Osteocyte (in vitro differentiated cells): ENCODE measurements at places on chromosomes 4 and X. TPM values are rescaled to one million over a fixed set of nuclear protein-coding genes. Genes with fewer than 3 reads are reported as not detected.
A peak's percentile ranks its signal among the peaks of the same experiment; 100 is the strongest.

DNA sequence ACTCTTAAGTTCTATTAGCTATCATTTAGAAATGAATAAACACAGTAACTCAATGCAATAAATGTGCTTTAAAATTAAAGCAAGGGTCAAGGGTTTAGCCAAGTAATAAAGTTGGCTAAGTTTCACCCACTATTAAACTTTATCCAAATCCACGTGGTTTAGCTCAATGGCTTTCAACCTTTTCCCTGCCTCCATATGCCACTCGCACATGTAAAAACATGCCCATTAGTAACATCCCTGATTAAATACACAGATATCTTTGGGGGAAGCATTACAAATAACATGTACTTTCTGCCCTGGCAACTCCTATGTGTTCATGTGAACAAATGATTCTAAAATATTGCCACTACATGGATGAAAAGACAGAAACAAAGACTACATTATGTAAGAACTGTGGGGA is 130.8 kb downstream of the ZAR1 start:
- peaks cover 26% of the 10 kb centered on the region for H3K36me3 ChIP-seq
- H3K4me1 ChIP-seq: no peaks in the 10 kb centered on the region
- no peak overlapping the region for H3K27ac ChIP-seq
- no peak for DNase-seq
- no peaks in the 10 kb centered on the region for H3K27me3 ChIP-seq

DNA sequence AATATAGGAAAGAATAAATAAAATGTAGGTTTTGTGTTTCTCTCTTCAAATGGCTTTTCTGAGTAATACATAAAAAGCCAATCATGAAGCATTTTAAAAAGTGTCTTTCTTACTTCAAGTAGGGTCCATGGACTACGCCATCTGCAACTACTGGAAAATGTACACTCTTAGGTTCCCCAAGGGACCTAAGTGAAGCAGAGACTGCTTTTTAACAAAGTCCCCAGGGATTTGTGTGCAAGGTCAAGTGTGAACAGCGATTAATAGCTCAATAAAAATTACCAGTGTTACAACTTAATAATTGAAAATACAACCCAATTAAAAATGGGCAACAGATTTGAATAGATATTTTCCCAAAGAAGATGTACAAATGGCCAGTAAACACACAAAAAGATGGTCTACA is 84.9 kb downstream of the ARHGAP6 start:
- peaks cover 3% of the 10 kb centered on the region for H3K4me1 ChIP-seq
- H3K27me3 ChIP-seq: no peaks in the 10 kb centered on the region
- H3K27ac ChIP-seq: no peak overlapping the region
- no peak for DNase-seq

- peaks cover 5% of the 10 kb centered on the region for H3K27me3 ChIP-seq
- H3K36me3 ChIP-seq: no peaks in the 10 kb centered on the region
- DNase-seq: peak; percentile 95
Observed at GRCh38 chrX:54357414-54358377, at the start of gene WNK3. Gene WNK3 (minus strand): TSS chrX:54358046.

DNA sequence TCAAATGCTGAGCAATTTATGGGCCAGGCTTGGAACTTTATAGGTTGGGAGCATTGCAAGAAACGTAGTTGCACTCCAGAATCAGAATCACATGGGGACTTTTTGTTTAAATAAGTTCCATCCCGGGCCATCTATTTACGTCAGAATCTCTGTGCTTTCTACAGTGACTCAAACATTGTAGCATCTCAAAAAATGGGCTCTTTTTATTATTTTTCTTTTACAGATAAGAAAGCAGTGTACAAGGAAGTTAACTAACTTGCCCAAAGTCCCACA is 10.2 kb downstream of the CC2D2A start:
- DNase-seq: no peak
- peaks cover 40% of the 10 kb centered on the region for H3K4me1 ChIP-seq
- peak overlapping the region; percentile 86 for H3K4me3 ChIP-seq
- H3K36me3 ChIP-seq: peaks cover 29% of the 10 kb centered on the region
- H3K27ac ChIP-seq: peak overlapping the region; percentile 89
- H3K27me3 ChIP-seq: no peaks in the 10 kb centered on the region

DNA sequence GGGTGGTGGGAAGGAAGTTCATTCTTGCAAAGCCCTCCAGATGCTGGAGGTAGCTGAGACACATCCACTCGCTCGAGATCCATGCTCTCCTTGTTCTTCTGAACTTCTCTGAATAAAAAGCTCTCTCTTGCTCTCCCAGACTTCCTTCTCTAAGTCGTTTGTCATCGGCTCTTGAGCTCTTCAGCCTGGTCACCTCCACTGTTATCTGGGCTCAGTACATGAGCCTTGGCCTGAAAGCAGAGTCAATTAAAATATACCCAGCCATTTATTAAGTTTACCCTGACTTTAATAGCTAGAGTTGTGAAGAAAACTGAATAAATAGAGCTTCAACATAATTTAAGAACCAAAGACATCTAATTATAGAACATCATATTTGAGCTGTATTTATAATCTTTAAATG is 99.0 kb downstream of the CPE start:
- H3K4me3 ChIP-seq: no peak overlapping the region
- peaks cover 23% of the 10 kb centered on the region for H3K4me1 ChIP-seq
- no peaks in the 10 kb centered on the region for H3K27me3 ChIP-seq
- peaks cover 29% of the 10 kb centered on the region for H3K36me3 ChIP-seq
- no peak overlapping the region for H3K27ac ChIP-seq

- no peak for DNase-seq
- H3K4me1 ChIP-seq: no peaks in the 10 kb centered on the region
- H3K27me3 ChIP-seq: peaks cover 8% of the 10 kb centered on the region
Observed at GRCh38 chrX:68731254-68731653, 83.8 kb downstream of the STARD8 start.

GRCh38 chr4:120318196-120318846 is 251.7 kb upstream of the MAD2L1 start:
- H3K4me1 ChIP-seq: no peaks in the 10 kb centered on the region
- no peak overlapping the region for H3K4me3 ChIP-seq

GRCh38 chrX:103774070-103774642 is 2.5 kb upstream of the PLP1 start:
- H3K4me1 ChIP-seq: no peaks in the 10 kb centered on the region
- H3K27ac ChIP-seq: no peak overlapping the region
- H3K4me3 ChIP-seq: no peak overlapping the region
- no peaks in the 10 kb centered on the region for H3K36me3 ChIP-seq

ARSD gene
- 40.9 and 44.6 TPM in 2 replicates for total RNA-seq
